ENCODE measurements at places on chromosomes 16 and 17. TPM values are rescaled to one million over a fixed set of nuclear protein-coding genes. Genes with fewer than 3 reads are reported as not detected.

GRCh38 chr17:56599566-56599965, 6.1 kb downstream of the NOG start:
- DNase-seq, result no peak

DNA sequence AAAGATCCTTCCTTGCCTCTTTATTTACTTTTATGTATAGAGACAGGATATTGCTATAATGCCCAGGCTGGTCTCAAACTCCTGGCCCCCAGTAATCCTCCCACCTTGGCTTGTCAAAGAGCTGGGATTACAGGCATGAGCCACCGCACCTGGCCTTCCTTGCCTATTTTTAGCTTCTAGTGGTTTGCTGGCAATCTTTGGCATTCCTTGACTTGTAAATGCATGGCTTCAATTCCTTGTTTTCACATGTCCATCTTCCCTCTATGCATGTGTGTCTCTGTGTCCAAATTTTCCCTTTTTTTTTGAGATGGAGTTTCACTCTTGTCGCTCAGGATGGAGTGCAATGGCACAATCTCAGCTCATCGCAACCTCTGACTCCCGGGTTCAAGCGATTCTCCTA, 22.5 kb downstream of the HEXIM2 start:
- DNase-seq, result no peak

GRCh38 chr16:50208460-50208931, 55.4 kb downstream of the TENT4B start:
- no peak for DNase-seq

- peak; percentile 58 for DNase-seq
Measured at GRCh38 chr16:14301169-14302030, 230.3 kb downstream of the MRTFB start.

TAX1BP3 gene
- polyA plus RNA-seq, result 192 TPM

SALL1 gene
- polyA plus RNA-seq, result not detected
